ENCODE measurements at places on chromosomes 3 and 15.

- no peak for DNase-seq
Measured at GRCh38 chr3:160185751-160186150, 39.5 kb upstream of the C3orf80 start.

- no peak for DNase-seq
Measured at GRCh38 chr3:183491923-183492848, 63.3 kb downstream of the KLHL6 start.

GRCh38 chr3:196219194-196219969 is 3.0 kb downstream of the SLC51A start:
- DNase-seq: peak; percentile 88

DNA sequence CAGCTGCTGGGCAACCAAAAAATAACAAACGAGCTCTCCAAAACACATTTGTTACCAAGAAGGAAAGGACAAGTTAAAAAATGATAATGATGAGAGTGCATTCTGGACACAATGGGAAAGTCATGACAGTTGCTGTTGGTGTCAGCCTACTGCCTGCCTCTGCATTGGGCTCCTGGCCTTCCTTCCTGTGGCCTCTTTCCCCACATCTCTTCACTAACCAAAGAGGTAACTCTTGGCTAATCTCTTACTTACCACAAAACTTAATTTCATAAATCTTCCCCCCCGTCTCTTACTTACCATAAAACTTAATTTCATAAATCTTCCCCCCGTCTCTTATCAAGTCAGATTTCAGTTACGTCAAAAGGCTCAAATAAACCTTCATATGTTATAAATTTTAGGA is 58.6 kb downstream of the AGTR1 start:
- DNase-seq: no peak

DNA sequence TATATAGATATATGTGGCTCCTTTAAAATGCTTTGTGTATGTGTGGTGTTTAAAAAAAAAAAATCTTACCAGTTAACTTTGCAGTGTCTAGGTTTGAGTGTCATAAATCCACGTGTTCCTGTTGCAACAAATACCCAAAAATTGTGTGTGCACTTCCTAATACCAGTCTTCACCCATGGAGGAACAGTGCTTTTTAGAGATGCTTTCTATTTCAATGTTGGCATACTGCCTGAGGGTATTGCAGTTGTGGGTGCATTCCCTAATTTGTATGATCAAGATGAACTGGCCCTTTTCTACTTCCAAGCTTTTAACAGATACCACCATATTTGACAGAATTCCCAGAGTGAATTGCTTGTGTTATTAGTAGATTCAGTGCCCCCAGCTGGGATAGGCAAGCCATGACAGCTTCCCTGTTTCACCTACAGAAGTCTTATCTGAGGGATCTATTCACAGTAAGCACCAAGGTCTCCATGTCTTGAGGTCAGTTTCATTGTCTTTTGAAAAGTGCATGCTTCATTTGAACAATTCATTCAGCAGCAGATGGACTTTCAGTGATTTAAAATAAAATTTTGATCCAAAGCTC is 68.9 kb upstream of the GOLGA6B start:
- no peak for DNase-seq

DNA sequence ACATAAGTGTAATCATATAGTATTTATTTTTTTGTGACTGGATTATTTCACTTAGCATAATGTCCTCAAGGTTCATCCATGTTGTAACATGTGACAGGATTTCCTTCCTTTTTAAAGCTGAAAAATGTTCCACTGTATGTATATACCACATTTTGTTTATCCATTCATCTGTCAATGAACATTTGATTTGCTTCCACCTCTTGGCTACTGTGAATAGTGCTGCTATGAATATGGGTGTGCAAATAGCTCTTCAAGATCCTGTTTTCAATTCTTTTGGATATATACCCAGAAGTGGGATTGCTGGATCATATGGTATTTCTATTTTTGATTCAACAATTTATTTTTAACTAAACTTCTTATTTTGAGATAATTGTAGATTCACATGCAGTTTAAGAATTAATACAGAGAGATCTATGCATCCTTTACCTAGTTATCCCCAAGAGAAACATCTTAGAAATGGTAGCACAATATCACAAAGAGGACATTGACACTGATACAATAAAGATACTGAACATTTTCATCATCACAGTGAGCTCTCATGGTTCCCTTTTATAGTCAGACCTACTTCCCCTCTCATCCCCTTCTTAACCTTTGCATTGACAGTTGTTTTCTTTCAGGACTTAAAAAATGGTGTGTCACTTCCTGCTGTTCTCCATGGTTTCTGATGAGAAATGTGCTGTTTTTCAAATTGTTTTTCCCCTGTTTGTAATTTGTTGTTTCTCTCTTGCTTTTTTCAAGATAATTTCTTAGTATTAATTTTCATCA is 90.1 kb downstream of the SATB1 start:
- no peak for DNase-seq

- DNase-seq: no peak
Measured at GRCh38 chr15:74807282-74807681, 5.4 kb upstream of the LMAN1L start.

- DNase-seq: no peak
Measured at GRCh38 chr3:66015841-66016240, 22.9 kb downstream of the MAGI1 start.

DNA sequence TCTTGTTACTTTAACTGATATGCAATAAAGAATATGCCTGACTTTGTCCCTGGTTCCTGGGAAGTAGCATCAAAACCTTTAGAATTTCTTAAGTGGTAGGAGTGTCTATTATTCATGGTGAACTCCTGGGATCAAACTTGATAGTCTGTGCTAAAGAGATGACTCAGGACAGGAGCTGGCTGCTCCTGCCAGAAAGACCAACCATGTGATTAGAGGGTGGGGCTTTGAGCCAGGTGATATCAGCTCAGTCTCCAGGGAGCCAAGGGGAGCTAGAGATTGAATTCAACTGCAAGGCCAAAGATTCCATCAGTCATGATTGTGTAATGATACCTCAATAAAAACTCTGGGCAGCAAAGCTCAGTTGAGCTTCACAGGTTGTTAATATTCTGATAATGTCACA is 20.6 kb upstream of the TMC3 start:
- DNase-seq: no peak

DNA sequence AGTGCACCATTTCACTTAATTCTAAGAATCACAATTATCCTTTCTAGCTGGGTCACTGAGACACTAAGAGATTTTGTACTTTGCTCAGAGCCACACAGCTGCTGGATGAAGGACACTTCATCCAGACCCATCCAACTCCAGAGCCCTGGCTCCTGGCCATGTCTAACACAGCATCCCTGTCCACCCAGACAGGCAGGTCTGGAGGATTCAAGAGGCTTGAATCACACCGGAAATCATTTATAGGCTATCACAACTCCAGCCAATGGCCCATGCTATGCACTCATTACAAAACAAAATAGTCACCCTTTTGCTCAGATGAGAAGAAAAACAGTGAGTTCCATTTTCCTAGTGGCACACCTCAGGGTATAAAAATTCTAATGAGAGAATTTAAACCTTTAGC is 198.2 kb upstream of the LMCD1 start:
- no peak for DNase-seq

DNA sequence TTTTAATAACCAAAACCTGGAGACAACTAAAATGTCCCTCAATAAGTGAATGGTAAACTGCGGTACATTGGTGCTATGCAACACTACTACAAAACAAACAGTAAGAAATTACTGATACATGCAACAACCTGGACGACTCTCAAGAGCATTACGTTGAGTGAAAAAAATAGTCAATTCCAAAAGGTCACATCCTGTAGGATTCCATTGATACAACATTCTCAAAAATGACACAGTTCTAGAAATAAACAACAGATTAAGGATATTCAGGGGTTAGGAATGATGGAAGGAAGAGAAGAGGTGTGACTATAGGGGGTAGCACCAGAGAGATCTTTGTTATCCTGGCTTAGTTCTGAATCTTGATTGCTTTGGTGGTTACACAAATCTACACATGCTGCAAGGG is 72.2 kb downstream of the ZNF148 start:
- no peak for DNase-seq

DNA sequence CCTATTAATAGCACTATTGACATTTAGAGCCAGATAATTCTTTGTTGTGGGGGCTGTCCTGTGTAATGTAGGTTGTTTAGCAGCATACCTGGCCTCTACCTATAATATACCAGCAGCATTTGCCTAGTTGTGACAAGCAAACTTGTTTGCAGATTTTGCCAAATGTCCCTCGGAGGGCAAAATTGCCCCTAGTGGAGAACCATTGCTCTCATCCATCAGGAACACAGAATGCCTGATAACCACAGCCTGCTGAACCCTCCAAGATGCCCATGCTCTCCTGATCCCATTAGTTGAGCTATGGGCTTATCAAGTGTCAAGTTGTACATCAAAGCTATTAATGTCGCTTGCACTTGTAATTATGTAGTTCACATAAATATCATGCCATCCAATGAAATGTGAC is 15.0 kb upstream of the KBTBD8 start:
- no peak for DNase-seq

DNA sequence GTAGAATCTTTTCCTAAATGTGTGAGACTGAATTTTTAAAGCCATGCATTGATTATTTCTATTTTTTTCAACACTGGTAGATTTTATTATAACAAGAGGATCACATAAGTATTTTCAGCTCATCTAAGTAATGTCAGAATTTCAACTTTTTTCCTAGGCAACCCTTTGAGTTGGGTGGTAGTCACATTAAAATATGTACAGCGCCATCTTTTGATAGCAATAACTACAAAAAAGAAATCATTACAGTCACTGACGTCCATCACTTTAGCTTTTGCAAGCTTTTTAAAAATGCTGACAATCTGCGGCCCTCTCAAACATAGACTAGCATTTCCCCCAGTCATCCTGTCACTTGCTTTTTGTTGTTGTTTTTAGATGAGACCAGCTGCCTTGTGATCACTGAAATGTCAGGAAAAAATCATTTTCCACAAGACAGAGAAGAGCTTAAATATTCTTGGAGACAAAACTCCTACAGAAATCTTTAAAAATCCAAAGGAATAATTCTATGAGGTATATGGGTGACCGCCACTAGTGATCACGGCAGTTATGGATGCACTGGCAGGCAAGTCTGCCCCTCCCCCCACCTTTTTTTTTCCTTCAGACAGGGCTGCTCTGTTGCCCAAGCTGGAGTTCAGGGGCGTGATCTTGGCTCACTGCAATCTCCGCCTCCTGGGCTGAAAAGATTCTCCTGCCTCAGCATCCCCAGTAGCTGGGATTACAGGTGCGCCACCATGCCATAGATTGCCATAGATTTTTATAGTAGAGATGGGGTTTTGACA is 384.0 kb upstream of the KCNMB2 start:
- DNase-seq: peak; percentile 70

DNA sequence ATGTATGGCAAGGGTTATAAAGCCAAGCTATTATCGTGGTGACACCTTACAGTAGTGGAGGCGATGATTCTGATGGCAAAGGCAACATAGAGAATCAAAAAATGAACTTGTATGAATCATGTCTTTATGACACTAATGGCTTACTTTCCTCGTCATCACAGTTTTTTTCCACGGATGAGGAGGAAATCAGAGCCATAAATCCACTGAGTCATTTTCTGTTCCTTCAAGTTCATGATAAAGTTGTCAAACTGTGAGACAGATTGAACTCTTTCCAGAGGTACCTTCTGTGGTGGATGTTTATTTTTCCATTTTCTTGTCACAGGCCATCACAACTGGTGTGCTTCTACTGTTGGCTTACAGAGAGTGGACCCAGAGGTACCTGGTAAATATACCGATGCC is 8.5 kb downstream of the TMEM212 start:
- no peak for DNase-seq

- no peak for DNase-seq
Measured at GRCh38 chr15:35783203-35783602, 237.2 kb upstream of the DPH6 start.

- DNase-seq: no peak
Measured at GRCh38 chr15:70272565-70273355, 175.0 kb upstream of the TLE3 start.

DNA sequence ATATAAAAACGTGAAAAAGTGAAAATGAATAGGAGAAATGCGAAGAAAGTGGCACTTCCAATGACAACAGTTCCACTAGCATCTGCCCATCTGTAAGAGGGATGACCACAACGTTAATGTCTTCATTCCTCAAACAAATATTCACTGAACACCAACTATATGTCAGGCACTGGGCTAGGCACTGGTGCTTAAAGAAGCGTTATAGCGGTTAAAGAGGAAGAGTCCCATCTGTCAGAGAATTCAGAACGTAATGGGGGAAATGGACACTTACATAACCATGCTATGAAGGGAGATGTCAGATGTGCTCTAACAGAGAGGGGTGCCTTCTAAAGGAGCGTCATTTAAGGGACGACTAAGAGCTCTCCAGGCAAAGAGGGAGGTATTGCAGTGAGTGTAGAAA is 8.2 kb downstream of the RUBCN start:
- no peak for DNase-seq

DNA sequence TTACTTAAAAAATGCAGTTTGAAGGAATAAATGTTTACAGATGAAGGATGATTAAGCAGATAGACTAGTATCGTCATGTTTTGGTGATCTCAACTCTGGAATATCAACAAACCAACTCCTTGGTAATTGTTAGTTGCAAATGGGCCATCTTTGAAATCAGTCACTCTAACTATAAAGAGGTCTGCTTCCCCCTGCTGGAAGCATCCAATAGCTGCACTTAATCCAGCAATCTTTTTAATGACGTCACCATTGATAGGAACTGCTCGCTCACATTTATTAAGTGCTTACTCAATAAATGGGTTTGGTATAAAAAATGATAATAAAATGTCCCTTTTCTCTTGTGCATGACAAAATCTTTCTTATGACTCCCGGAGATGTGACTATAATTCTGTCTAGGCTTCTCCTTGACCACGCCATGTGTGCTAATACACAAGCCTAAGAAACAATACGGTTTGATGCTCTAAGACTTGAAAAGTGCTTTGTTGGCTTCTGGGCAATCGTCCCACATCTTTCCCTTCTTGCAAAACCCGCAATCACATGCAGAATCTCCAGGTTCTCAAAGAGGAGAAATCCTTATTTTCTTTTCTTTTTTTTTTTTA is 227.6 kb upstream of the POU1F1 start:
- DNase-seq: peak; percentile 46

GRCh38 chr3:166114448-166114847 is 277.2 kb upstream of the BCHE start:
- no peak for DNase-seq

DNA sequence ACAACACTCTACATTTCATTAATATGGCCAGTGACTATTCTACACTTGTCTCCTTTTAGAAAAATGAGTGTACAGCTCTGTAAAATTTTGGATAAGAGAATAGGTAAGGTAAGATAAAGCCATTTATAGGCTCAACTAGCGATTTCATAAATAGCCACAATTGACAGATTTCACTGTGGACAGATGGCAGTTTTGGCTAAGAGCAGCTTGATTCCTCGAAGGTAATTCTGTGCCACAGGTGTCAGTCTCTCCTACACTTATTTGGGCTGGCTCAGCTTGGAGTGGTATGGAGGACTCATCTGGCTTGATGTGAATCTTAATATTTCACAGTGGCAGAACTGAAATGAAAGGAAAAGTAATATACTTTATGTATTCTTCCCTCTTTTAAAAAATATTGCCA is 536.7 kb upstream of the TBL1XR1 start:
- no peak for DNase-seq

DNA sequence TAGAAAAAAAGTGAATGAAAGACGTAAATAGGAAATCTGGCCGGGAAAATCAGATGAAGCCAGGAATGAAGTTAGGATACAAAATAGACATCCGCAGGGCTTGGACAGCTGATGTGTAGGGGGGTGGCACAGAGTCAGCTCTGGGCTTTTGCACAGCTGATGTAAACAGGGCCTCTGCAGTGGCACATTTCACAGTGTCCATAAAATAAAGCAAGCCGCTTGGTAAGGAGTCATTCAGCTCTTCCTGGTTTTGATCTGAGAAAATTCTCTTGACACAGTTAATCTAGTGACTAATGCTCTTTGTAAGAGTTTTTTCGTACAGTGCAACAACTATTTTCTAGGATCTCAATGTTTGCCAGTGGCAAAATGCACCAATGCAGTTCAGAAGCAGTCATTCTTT is 153.3 kb downstream of the USP13 start:
- DNase-seq: no peak
